ENCODE measurements at places on chromosomes 11 and 22. TPM values are rescaled to one million over a fixed set of nuclear protein-coding genes. Genes with fewer than 3 reads are reported as not detected.

- no peak for DNase-seq
Measured at GRCh38 chr22:49011769-49012648, 815.7 kb downstream of the BRD1 start.

DNA sequence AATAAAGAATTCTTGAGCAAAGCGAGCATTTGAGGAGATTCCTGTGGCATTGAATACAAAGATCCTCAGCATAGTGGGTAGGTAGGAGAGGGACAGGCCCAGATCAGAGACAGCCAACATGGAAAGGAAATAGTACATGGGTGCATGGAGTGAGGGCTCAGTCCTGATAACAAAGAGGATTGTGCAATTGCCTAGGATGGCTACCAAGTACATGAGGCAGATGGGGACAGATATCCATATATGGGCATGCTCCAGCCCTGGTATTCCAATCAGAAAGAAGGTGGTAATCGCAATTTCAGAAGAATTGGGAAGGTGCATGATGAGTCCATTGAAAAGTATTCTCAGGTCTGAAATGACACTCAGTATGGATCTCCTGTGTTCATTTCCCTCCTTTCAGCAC lies 8.6 kb downstream of the OR51T1 start:
- no peak for DNase-seq

GRCh38 chr11:117924631-117925170 lies 4.5 kb downstream of the TMPRSS13 start:
- DNase-seq, result no peak

- no peak for DNase-seq
Measured at GRCh38 chr11:65593518-65594414, 1.8 kb downstream of the KCNK7 start.

- no peak for DNase-seq
Measured at GRCh38 chr22:49076300-49077035, 751.2 kb downstream of the BRD1 start.

- DNase-seq, result no peak
Measured at GRCh38 chr11:73670808-73671207, 24.4 kb downstream of the PLEKHB1 start.

- DNase-seq, result peak; percentile 96
Measured at GRCh38 chr11:10735481-10736475, 15.3 kb upstream of the CTR9 start.

DNA sequence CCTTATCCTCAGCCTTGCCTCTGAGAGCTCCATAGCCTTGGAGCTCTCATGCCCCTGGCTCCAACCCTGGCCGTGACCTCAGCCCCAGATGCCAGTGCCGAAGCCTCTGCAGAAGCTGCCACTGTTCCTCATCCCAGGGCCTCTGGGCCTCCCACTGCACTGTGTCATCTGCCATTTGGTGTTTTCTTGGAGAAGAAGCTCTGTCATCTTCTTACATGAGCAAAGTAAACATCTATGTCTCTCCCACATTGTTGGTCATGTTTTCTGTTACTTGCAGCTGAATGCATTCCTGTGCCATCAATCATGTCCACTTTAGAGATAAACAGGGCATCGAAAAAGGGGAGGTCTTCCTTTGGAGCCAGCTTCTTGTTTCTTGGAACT lies 45.0 kb upstream of the FTH1 start:
- DNase-seq, result no peak

ARHGAP42 gene
- 51.6 TPM for total RNA-seq

DNA sequence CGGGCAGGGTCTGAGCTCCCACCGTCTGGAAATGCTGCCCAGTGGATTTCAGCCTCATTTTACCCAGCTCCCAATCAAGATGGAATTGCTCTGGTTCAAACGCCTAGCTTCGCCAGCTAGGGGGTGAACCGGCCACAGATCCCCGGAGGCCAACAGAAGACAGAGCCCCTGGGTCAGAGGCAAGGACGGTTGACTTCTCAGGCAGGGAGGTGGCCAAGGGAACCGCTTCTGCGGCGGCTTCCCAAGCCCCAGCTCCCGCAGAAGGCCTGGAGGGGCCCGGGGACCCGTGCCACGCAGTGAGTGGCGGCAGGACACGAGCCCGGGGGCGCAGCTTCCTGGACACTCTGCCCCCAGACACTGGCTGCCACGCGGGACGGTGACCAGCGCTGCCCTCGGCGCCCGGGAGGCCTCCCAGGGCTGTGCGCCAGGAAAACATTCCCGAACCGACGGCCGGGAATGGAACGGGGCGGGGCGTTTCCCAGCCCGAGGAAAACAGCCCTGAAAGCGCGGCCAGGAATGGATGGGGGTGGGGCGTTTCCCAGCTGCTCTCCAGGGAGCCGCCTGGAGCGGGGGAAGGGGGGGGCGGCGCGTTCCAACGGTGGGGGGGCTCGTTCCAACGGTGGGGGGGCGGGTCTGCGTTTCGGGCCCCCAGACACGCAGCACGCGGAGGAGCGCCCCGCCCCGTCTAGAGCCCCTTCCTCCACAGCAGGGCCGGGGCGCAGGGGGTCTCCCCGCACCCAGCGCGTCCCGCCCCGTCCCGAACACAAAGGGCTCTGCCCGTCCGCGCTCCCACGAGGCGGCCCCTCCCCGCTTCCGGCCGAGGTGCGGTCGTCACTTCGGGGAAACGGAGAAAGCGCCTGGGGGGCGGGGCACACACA lies 13.5 kb upstream of the B4GALNT4 start:
- DNase-seq, result peak; percentile 98

DNA sequence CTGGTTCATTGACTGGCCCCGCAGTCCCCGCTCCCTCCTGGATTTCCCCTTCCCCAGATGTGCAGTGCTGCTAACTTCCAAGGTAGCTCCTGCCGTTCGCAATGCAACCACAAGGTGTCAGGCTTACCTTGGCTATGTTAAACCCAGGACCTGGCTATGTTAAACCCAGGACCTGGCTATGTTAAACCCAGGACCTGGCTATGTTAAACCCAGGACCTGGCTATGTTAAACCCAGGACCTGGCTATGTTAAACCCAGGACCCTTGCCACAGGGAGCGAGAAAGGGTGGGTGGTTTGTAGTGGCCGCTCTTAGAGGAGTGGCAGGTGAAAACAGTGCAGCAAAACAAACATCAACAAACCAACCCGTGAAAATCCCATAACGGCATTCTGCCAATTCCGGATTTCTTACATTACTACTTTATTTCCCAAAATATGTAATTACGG lies 2.9 kb upstream of the ADAMTS8 start:
- DNase-seq, result peak; percentile 80

DNA sequence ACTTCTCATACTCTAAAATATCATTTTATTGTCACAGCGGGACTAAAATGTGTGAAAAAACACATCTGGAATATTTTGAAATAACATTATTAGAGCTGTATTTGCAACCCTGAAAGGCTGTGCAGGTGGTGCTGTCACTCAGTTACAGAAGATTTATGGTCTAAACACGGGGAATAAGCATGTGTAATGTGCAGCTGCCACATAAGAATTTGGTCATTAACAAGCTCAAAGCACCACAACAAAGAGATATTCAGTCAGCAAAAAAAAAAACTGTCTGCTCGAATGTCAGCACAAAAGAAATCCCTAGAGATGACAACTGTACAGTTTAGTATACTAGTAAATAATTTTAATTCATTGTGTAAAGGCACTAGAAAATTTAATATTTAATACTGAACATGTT lies 31.3 kb downstream of the TMEM123 start:
- no peak for DNase-seq

DNA sequence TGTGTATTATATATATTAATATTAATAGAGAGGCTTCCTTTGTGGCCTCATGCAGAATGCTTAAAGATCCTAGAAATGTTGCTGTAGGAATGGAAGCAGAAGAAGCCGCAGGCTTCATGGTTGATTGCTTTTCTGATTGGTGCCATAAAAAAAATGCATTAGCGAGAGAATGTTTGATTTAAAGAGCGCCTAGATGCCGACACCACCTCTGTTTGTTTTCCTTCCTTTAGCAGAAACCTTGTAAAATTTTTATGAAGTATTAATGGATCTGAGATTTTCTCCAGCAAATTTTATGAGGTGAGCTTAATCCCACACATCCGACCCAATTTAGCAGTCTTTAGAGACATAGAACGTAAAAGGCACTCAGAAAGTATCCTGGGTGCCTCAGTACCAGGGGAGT lies 587.5 kb downstream of the NTM start:
- no peak for DNase-seq

DNA sequence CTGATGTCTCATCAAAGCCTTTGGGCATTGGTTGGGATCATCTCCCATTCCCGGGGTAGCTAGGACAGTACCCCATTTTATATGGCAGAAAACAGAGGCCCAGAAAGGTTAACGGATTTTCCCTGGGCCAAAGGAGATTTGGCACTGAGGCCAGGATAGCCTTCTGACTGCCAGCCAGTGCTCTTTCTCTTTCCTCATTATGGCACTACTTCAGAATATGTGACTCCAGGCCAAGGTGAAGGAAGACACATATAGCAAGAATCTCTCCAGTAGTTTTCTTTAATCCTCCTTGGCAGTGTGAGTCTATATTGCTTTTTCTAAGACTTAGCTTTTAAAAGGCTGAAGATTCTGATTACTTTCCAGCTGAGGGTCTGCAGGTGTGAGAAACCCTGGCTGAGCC lies 94.8 kb upstream of the AMOTL1 start:
- no peak for DNase-seq

DNA sequence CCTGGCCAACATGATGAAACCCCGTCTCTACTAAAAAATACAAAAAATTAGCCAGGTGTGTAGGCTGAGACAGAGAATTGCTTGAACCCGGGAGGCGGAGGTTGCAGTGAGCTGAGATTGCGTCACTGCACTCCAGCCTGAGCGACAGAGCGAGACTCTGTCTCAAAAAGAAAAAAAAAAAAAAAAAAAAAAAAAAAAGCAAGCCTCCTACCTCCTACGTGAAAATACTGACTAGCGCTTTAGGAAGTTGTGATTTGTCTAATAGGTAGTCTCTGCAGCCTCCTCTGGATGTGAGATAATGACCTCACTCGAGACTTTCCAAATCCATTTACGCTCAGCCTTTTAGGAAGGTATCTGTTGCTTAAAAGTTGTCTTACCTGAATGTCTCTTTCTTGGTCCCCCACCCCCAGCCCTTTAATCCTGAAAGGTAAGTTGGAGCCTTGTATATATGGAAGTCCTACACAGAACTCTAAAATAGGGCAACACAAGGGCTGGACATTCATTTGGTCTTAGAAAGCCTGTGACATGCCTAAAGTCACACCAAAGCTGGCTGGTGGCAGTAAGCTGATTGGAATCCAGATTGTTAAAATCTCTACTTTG lies 5.5 kb downstream of the SEPTIN3 start:
- DNase-seq, result no peak

OR2AG2 gene
- 0.14 TPM for total RNA-seq

GRCh38 chr11:71255323-71255722 lies 2.9 kb upstream of the SHANK2 start:
- DNase-seq, result no peak

DNA sequence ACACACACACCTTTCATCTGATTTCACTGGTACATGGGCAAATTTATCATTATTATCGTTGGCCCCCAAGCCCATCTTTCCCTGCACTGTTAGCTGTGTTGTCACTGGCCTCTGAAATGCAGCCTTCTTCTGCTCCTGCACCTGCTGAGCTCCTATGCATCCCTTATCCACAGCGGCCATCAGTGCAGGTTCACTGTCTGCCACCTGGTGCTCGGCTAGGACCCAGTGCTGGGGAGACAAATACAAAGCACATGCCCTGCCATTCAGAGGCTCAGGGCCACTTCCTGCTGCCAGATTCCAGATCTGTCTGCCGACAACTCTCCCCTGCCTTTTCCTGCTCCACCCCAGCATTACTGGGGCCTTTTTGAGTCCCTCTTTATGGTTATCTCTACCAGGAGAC lies 1205.4 kb downstream of the TBC1D22A start:
- DNase-seq, result no peak

DNA sequence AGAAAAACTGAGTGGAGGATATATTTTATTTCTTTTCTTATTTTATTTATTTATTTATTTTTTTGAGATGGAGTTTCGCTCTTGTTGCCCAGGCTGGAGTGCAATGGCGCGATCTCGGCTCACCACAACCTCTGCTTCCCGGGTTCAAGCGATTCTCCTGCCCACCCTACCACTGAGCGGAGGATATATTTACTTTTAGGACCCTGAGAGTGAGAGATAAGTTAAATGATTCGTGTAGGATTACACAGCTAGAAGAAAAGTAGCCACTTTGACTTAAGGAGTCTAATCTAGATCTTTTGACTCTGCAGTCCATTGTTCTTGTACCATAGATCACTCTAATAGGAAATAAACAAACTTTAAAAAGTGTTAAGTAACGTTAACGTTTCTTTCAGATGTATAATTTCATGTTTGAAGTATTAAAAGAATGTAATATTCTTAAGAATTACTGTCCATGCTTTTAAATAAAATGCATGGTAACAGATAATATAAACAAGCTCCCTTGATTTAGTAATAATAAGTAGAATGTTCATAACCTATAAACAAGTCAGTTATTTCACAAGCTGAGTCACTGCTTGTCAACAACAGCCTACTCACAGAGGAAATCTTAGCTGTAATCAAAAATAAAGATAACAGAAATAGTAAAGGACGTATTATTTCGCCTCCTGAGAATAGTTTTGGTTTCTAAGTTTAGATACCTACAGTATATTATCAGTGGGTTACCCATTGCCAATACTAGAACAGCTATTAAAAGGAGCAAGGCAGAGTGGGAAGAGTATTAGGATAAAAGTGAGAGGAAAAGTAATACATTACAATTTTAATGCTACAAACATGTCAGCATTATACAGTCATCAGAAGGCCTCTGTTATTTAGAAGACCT lies 18.6 kb downstream of the USP47 start:
- no peak for DNase-seq

DNA sequence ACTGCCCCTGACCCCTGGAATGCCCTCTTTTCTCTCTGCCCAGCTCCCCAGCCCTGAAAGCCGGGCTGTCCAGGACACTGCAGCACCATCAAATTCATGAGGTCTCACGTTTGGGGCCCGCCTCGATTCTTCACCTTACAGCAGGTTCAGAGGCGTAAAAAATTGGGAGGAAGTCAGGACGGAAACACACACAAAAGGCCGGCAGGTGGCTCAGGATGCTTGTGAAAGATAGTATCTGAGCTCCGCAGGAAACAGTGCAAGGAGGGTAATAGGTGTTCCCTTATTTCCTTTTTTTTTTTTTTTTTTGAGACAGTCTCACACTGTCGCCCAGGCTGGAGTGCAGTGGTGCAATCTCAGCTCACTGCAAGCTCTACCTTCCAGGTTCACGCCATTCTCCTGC lies 4.1 kb downstream of the RFPL2 start:
- DNase-seq, result no peak

EFCAB6 gene
- total RNA-seq, result 7.0 TPM

- DNase-seq, result no peak
Measured at GRCh38 chr11:70527429-70528045, 129.2 kb downstream of the CTTN start.

DNA sequence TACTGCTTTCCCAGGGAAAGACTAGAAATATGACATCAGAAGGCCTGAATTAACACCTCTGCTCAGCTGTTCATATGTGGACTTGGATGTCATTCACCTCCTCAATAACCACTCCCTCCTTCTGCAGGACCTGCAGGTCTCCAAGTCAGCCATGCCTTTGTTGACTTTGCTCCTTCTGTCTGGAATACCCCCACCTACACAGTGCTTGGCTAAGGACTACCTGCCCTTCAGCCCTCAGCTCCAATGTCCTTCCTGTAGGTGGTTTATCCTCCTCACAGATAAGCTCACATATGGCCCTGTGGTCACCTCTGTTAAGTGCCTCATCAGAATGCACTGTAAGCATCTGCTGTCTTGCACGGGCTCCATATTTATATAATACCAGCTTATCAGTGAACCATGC lies 26.4 kb upstream of the FAT3 start:
- no peak for DNase-seq

GRCh38 chr11:76051937-76052336 lies 154.4 kb downstream of the WNT11 start:
- no peak for DNase-seq

Data from uterus (tissue), 4 donors.